ENCODE measurements at places on chromosomes 6 and 20.

GRCh38 chr6:2516059-2516458 lies 234.7 kb downstream of the MYLK4 start:
- DNase-seq, result no peak

- no peak for DNase-seq
These were observed 351.7 kb upstream of the ARID1B start for GRCh38 chr6:156425359-156426020.

DNA sequence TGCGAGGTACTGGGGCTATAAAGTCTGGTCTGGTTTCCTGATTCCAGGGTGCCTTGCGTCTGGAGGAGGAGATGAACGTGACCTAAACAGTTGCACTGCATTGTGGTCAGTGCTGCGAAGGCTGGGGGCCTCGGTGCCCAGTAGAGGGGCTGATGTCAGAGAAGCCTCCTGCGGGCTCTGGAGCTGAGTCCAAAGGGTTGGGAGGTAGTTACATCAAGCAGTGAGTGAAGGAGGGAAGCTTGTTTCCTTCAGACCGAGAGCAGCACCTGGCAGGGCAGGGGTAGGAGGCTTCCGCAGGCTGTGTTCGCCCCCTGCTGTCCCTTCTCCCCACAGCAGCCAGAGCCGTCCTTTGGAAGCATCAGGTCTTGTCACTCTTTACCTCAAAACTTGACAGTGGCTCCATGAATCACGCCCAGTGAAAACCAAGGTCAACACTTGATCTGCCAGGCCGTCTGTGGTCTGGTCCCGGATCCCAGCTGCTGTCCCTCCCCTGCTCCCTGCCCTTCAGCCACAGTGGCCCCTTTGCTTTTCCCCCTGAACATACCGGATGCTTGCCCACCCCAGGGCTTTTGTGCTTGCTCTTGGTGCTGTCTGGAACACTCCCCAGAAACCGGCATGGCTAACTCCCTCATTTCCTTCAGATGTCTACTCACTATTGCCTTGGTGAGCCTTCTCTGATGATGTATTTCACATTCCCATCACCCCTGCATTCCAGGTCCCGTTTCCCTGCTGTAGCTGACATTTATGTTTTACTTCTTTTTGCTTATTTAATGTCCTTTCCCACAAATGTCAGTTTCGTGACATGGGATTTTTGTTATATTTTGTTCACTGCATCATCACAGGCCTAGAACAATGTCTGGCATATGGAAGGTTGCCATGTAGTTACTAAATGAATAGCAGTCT lies 7.0 kb downstream of the DYNLRB1 start:
- peak; percentile 63 for DNase-seq

- DNase-seq, result no peak
These were observed 15.2 kb downstream of the PRND start for GRCh38 chr20:4736875-4737274.

- no peak for DNase-seq
These were observed 204.6 kb upstream of the HEY2 start for GRCh38 chr6:125544819-125545218.

DNA sequence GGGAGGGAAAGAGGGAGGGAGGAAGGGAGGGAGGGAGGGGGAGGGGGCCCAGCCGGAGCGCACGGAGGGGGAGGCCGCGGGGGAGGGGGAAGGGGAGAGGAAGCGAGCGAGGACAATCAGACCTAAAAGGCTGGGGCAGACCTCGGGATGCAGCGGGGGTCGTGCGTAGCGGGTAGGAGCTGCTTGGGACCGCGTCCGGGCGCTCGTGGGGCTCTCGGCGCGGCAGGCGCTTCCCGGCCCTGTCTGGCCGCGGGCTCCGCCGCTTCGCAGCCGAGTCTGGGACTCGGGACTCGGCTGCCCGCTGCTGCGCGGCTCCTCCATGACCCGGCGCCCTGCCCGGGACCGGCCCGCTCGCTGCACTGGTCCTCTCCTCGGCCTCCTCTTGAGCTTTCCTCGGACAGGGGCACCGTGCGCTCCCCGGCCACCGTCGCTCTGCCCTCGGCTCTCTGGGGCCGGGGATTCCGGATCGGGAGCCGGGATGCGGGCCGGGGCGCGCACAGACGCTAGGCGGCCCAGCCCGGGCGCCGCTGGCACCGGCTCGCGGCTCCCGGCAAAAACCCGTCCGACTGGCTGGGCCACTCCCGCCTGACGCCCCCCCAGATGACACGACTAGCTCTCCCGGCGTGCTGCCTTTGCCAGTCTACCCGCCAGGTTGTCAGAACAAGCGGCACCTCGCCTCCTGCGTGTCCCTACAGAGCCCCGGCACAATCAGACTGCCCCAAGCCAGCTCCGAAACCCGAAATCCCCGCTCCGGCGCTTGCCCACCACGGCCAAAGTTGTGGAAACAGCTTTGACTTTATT lies 2.2 kb downstream of the TFAP2A start:
- DNase-seq, result peak; percentile 26

GRCh38 chr6:26232940-26233648 lies 131.9 kb upstream of the BTN3A2 start:
- DNase-seq, result peak; percentile 54

- no peak for DNase-seq
These were observed 657.7 kb downstream of the QKI start for GRCh38 chr6:164072240-164072666.

GRCh38 chr6:24249926-24250325 lies 107.9 kb downstream of the DCDC2 start:
- no peak for DNase-seq

DNA sequence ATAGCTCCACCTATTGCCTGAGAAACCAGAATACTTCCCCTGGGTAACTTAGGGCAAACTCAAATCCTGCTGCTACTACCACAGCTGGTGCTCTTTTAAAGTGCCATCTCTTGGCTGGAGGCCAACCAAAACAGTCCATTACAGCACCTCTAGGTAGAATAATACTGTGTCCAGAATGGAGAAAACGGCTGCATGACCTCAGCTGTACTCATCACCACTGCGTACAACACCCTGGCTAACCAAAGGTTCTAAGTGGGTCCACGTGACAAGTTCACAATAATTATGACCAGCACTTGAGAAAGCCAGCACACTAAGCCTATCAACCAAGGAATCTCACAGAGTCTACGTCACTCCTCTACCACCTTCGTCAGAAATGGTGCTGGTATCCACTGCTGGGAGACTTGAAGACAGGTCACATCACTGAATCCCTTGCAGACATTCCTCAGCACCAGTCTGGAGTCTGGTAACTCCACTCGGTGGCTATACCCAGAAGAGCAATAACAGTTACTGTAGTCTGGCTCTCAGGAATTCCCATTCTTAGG lies 40.9 kb upstream of the PKIB start:
- no peak for DNase-seq
